EL (cell line): ENCODE measurements at places on chromosomes 6 and 20.
A peak's percentile ranks its signal among the peaks of the same experiment; 100 is the strongest.

GRCh38 chr6:111551521-111552231, 54.0 kb downstream of the TRAF3IP2 start:
- DNase-seq = peak; percentile 37

DNA sequence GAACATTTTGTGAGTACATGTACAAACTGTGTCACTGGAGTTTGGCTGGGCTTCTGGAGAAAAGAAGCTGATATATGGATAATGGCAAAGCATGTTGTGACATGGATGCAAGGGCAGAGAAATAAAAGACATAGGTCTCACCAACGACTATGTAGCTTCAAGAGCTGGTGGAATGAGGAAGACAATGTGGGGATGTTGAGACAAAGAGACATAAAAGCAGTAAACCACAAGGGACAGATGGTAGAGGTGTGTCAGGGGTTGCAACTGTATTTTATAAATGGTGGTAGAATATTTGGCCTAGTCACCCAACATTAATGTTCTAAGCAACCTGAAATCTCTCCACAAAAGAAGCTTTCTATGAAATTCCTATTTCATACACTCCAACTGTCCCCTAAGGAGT, 199.0 kb downstream of the KCNQ5 start:
- no peak for DNase-seq

DNA sequence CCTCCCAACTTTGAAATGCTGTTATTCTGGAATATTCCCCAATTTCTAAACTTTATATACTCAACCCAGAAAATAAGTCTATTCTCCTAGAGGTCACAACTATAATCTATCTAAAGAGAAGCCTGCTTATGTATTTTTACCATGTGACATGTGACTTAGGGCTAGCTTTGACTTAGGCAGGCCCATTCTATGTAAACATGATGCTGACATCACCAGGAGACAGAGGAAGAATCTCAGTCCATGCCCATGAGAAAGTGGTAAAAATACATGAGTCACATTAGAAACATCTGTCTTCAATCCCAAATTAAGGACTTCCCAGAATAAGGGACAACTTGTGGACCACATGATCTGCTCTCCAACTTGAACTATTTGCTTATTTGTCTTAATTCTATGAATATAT, 113.6 kb upstream of the ID4 start:
- DNase-seq = peak; percentile 85

DNA sequence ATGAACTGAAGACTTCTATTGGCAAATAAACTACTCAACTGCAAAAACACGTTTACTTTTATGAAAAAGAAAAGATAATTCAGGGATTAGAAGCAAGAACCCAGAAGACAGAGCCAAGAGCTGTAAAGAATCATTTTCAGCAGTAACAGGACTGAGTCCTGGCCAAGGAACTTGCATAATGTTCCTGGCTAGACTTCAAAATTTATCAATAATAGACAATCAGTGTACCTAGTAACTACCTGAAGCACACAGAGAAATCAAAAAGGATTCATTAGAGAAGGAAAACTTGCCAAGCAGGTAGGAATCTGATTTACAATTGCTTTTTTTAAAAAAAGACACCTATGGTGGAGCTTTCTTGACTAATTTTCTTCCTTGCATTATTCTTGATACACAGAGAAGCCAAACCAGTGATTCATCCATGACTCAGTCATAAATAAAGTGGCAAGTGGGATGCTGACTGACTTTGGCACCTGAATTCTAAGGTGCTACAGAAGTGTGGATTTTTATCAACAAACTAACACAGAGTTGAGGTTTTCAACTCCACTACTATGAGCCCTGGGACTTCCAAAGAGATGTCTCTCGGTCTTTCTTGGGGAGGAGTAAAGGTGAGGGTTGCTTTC, 281.3 kb downstream of the BMP7 start:
- peak; percentile 36 for DNase-seq

DNA sequence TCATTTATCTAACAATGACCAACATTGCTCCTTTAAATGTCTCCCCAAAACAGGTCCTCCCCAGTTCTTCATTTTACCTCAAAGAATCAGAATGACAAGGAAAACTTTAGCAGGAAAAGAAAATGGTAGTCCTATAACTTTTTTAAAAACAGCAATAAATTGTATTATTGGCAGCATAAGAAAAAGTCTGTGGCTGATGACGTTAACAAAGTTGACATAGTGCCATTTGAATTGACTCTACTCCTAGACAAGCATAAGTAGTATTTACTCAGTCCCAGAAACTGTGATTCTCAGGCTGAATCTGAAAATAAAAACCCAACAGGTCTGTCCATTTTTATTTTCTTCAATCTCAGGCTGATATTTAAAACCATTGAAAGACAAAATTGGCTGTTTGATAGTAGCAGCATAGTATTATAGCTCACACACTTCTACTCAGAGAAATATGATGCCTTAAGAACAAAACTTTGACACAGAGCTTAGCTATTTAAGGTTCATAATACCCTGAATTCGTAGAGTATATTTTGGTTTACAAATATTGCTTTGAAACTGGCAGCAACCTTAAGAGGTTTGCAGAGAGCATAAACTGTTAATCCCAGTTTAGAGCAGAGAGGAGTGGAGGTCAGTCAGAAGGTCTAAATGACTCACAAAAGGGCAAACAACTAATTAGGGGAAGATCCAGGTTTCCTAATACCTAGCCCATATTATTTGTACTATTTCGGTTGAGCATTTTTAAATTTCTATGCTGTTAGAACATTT, 35.0 kb upstream of the TENT5A start:
- peak; percentile 24 for DNase-seq

- DNase-seq = peak; percentile 80
Observed at GRCh38 chr6:136788069-136788902, 4.0 kb downstream of the MAP3K5 start.

DNA sequence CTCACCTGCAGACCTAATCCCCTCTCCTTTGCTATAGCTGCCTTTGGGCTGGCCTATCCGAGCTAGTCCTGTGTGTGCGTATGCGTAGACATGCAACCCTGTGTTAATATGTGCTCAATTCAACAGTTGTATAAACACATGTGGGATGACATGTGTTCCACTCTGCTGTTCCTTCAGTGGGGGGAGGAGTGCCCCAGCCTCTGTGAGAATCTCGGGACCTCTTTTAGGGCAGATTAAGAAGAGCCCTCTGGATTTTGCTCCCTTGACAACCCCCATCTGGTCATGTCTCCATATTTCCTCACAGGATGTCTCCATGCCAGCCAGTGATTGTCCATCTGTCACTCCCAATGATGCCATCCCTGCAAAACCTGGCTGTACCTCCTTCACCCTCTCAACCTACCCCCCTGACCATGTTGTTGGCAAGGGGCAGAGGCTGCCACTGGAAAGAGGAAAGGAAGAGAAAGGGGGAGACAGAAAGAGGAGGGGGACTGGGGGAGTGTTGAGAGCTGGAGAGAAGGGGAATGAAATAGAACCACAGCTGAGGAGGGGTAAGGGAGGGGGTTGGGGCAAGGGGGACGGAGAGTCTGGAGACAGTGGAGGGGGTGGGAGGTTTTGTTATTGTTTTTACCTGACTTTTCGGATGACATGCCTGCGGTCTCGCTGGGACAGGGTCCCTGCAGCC, 417 bp downstream of the PRRT1 start:
- no peak for DNase-seq

DNA sequence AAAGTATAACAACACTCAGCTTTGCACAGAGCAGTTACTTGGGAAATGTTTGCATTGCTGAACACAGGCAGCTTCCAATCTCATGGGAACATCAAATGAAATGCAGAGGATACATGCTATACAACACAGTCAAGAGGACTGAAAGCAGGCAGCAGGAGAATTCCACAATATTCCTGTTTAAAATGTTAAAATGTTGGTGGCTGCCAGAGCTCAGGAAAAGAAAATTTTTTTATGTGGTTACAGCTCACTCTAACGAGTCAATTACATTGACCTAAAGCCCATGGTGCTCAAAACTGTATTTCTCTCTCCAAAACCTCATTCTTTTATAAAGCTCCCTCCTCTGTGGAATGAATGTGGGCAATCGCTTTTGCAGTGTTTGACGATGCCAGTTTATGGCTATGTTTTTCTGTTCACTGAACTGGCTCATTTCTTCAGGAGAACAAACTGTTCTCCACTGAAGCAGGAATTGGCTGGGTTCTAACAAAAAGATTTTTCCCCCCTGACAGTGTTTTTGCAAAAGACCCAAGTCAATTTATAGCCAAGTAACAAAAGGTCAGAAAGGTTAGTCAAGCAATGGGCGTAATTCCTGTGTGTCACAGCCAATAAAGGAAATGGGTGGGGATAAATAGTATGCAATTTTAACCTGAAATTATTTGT, 69.0 kb downstream of the ZHX3 start:
- peak; percentile 25 for DNase-seq

- no peak for DNase-seq
Observed at GRCh38 chr20:32580219-32580969, 4.7 kb downstream of the NOL4L start.

GRCh38 chr6:11601776-11602605, 64.4 kb downstream of the TMEM170B start:
- no peak for DNase-seq

GRCh38 chr20:53652859-53653517, 59.3 kb upstream of the ZNF217 start:
- DNase-seq = no peak

DNA sequence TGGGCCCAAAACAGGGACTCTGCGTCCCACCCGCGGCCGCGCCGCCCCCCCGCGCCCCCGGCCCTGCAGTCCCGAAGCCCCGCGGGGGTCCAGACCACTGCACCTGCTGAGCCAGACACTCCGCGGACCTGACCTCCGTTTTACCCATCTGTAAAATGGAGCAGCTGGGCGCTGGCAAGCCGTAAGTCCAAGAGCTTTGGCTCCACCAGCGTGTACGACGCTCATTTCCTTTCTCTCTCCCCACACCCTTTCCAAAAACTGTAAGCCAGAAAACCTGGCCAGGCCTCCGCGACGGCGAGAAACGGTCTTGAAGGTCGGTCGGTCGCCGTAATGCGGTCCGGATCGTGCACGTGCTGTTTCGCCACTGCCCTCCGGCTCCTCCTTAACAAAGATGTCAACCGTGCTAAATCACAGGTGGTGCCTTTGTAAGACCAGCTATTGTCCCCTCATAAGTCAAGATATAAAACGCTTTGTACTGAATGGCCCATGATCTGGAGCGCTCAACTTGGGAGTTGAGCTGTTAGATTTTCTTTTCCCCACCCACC, 7.8 kb upstream of the NR2E1 start:
- no peak for DNase-seq

DNA sequence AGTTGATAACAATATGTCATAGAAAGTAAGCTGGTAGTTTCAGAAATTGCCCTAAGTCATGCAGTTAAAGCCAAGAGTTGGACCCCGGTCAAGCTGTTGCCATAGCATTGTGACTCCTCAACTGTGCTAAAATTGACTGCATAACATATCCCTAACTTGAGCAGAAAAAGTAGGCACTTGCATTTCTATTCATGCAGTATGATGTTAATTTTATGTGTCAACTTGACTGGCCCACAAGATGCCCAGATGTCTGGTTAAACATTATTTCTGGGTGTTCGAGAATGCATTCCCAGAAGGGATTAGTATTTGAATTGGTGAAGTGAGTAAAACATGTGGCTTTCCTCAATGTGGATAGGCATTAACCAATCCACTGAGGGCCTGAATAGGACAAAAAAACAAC, 136.4 kb downstream of the GPR63 start:
- DNase-seq = no peak

GRCh38 chr6:5782783-5783547, 223.8 kb downstream of the NRN1 start:
- DNase-seq = no peak

DNA sequence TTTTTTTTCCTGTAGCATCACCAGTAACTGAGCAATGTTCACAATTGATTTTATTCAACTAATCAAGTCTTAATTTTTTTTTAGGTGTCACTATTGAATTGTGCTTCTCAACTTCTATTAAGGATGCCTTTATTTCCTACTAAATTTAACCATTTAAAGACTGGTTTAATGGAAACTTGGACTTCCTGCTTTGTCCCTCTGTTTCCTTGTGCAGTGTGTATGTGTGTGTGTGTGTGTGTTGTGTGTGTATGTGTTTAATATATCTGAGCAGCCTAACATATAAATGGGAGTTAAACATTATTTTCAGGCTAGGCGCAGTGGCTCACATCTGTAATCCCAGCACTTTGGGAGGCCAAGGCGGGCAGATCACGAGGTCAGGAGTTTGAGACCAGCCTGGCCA, 1.8 kb downstream of the SERPINB6 start:
- DNase-seq = no peak

GRCh38 chr20:51404297-51405060, 138.0 kb downstream of the NFATC2 start:
- DNase-seq = no peak
